Natural killer cell treated with Interleukin-12 subunit alpha and Interleukin-12 subunit beta and Interleukin-15 and Interleukin-18, amount 100 ng/mL, for 72 hours (primary cell): ENCODE measurements at places on chromosomes 3 and 15. TPM values are rescaled to one million over a fixed set of nuclear protein-coding genes. Genes with fewer than 3 reads are reported as not detected.
A peak's percentile ranks its signal among the peaks of the same experiment; 100 is the strongest.

GPR27 gene
- total RNA-seq = not detected

CHCHD4 gene
- total RNA-seq = 14.6 TPM

PLA2G4E gene
- not detected for total RNA-seq

ZNF770 gene
- 45.6 TPM for total RNA-seq

DNA sequence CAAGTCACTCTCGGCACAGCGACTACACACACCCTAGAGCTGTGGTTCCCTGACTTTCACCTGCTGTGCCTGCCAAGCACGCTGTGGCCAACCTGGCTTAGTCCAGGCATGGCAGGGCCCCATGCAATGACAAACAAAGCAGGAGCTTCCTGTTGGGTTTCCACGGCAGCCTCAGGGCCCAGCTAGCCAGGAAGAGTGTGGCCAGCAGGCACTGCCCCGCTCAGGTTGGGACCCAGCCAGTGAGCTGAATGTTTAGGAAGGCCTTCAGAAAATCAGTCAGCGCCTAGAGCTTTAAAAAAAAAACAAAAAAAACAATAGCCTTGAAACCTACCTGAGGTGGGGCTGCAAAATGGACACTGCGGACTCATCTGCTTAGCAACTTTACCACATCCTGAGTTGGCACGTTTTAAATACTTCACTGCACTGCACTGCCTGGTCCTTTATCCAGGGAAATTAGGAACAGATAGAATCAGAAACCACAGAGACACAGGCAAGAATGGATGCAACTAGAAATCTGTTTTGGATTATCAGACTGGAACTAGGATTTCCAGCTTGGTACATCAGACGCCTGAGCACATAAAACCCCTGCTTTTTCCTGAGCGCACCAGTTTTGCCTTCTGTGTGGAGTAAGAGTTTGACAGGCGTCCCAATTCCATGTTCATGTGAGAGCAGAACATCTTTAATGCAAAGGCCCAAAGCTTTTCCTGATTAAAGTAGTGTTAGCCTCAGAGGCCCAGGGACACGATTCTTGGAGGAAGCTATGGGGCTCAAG is 36.2 kb upstream of the LDHAL6B start:
- H3K4me1 ChIP-seq = peaks cover 15% of the 10 kb centered on the region
- DNase-seq = no peak
- H3K36me3 ChIP-seq = no peaks in the 10 kb centered on the region
- no peak overlapping the region for H3K27ac ChIP-seq
- H3K27me3 ChIP-seq = peaks cover 2% of the 10 kb centered on the region

- no peak overlapping the region for H3K4me3 ChIP-seq
- no peaks in the 10 kb centered on the region for H3K4me1 ChIP-seq
- DNase-seq = no peak
- H3K27ac ChIP-seq = no peak overlapping the region
- no peaks in the 10 kb centered on the region for H3K27me3 ChIP-seq
These were observed 75.5 kb downstream of the SERPINI1 start for GRCh38 chr3:167811031-167811430.

GRCh38 chr15:82079736-82080135 is 33.9 kb upstream of the MEX3B start:
- H3K4me1 ChIP-seq = no peaks in the 10 kb centered on the region
- no peak overlapping the region for H3K4me3 ChIP-seq
- no peaks in the 10 kb centered on the region for H3K36me3 ChIP-seq
- H3K27ac ChIP-seq = no peak overlapping the region
- peaks cover 27% of the 10 kb centered on the region for H3K27me3 ChIP-seq

DNA sequence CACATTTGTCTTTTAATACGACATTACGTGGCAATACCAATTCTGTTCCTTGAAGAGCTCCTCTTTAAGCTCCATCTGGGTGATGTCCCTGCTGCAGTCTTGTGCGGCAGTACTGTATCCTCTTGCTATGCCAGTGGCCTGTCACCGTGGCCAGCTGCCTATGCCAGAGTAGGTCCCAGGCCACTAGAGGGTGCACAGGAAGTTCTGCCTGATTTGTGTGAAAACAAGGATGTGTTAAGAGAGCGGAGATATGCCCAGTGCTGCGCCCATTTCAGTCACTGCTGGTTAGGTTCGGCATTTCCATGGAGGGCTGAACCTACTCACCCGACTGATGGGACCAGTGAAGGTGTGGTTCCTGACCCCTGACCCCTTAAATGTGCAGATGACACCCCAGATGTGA is 25.2 kb downstream of the NIPA1 start:
- peaks cover 5% of the 10 kb centered on the region for H3K4me1 ChIP-seq
- no peak for DNase-seq
- no peak overlapping the region for H3K27ac ChIP-seq
- no peaks in the 10 kb centered on the region for H3K36me3 ChIP-seq
- H3K27me3 ChIP-seq = no peaks in the 10 kb centered on the region

GRCh38 chr3:167480748-167481147 is 6.9 kb upstream of the SERPINI2 start:
- H3K4me1 ChIP-seq = no peaks in the 10 kb centered on the region
- no peaks in the 10 kb centered on the region for H3K27me3 ChIP-seq
- no peak overlapping the region for H3K4me3 ChIP-seq

DNA sequence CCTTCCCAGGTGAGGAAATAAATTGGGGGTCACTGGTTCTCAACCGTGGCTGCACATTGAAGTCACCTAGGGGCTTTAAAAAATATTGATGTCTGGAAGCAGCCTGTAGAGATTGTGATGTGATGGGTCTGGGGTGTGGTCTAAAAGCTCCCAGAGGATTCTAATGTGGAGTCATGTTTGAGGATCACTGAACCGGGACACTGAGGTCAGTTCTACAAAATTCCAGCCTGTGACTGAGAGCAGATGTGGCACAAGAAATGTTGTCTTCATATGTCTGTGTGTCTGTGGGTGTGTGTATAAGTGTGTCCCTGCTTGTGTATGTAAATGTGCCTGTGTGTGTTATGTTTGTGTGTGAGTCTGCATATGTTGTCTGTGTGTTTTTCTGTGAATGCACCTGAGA is 79.9 kb downstream of the TLE3 start:
- H3K27me3 ChIP-seq = peaks cover 30% of the 10 kb centered on the region
- H3K4me1 ChIP-seq = peaks cover 11% of the 10 kb centered on the region
- no peak for DNase-seq
- no peaks in the 10 kb centered on the region for H3K36me3 ChIP-seq

GRCh38 chr15:48559285-48559684 is 86.2 kb downstream of the FBN1 start:
- H3K4me1 ChIP-seq = no peaks in the 10 kb centered on the region
- peaks cover 29% of the 10 kb centered on the region for H3K27me3 ChIP-seq
- no peak overlapping the region for H3K27ac ChIP-seq

GRCh38 chr15:71596672-71597071 is 213.7 kb upstream of the NR2E3 start:
- no peak overlapping the region for H3K27ac ChIP-seq
- no peaks in the 10 kb centered on the region for H3K36me3 ChIP-seq
- peaks cover 5% of the 10 kb centered on the region for H3K27me3 ChIP-seq
- H3K4me3 ChIP-seq = no peak overlapping the region
- H3K4me1 ChIP-seq = no peaks in the 10 kb centered on the region

- peak overlapping the region; percentile 87 for H3K27ac ChIP-seq
- H3K27me3 ChIP-seq = no peaks in the 10 kb centered on the region
- peaks cover 4% of the 10 kb centered on the region for H3K36me3 ChIP-seq
- DNase-seq = no peak
- no peak overlapping the region for H3K4me3 ChIP-seq
- peaks cover 67% of the 10 kb centered on the region for H3K4me1 ChIP-seq
These were observed 42.4 kb downstream of the TIGIT start for GRCh38 chr3:114336122-114336697.

DNA sequence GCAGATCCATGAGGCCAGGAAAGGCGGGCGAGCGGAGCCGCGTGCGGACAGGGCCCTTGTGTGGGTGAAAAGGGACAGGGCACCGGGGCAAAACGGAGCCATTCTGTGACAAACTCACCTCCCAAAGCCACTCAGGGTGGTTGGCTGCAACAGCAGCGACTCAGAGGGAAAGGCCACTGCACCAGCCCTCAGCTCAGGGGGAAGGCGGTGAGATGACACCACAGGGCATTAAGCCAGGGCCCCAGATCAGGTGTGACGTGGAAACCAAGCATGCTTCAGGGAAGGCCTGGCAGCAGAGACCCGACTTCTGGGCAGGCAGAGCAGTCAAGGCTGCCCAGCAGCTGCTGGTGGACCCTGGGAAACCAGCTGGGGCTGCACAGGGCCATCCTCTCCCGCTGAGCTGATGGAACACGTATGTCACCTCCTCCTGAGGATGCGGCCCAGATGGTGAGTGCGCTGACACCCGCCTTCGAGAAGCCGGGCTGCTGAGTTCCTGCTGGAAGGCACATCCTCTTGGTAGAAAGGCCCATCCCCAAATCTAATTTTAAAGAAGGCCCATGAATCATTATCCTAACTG is 82.3 kb downstream of the CHSY1 start:
- H3K27me3 ChIP-seq = no peaks in the 10 kb centered on the region
- peaks cover 24% of the 10 kb centered on the region for H3K36me3 ChIP-seq
- no peak for DNase-seq
- peak overlapping the region; percentile 13 for H3K4me3 ChIP-seq

- no peaks in the 10 kb centered on the region for H3K36me3 ChIP-seq
- no peak overlapping the region for H3K27ac ChIP-seq
- DNase-seq = no peak
- H3K4me3 ChIP-seq = no peak overlapping the region
These were observed 210.7 kb upstream of the TRIM42 start for GRCh38 chr3:140467104-140467577.

DNA sequence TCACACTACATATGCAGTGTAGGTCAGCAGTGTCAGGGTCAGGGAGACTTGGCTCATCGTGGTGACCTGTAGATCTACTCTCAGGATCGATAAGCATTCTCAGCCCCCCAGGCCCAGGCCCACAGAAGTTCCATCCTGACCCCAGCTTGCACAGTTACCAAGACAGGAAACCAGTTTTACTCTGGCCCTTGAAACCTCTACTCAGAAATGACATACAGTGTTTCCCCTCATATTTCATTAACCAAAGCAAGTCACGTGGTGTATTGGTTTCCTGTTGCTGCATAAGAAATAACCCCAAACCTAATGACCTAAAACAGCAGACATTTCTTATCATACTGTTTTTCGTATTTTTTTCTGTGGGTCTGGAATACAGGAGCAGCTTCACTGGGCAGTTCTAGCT is 242.2 kb downstream of the SLCO3A1 start:
- H3K36me3 ChIP-seq = no peaks in the 10 kb centered on the region
- H3K27me3 ChIP-seq = no peaks in the 10 kb centered on the region
- H3K4me1 ChIP-seq = peaks cover 54% of the 10 kb centered on the region
- peak overlapping the region; percentile 89 for H3K27ac ChIP-seq

GRCh38 chr15:31381801-31382712 is 55.4 kb downstream of the KLF13 start:
- H3K27ac ChIP-seq = peak overlapping the region; percentile 58
- no peak for DNase-seq
- H3K4me1 ChIP-seq = peaks cover 47% of the 10 kb centered on the region
- no peak overlapping the region for H3K4me3 ChIP-seq
- no peaks in the 10 kb centered on the region for H3K36me3 ChIP-seq
- no peaks in the 10 kb centered on the region for H3K27me3 ChIP-seq

GRCh38 chr3:118559286-118559685 is 475.4 kb downstream of the IGSF11 start:
- H3K4me1 ChIP-seq = no peaks in the 10 kb centered on the region
- peaks cover 5% of the 10 kb centered on the region for H3K36me3 ChIP-seq
- H3K4me3 ChIP-seq = no peak overlapping the region
- H3K27ac ChIP-seq = no peak overlapping the region
- DNase-seq = no peak

DNA sequence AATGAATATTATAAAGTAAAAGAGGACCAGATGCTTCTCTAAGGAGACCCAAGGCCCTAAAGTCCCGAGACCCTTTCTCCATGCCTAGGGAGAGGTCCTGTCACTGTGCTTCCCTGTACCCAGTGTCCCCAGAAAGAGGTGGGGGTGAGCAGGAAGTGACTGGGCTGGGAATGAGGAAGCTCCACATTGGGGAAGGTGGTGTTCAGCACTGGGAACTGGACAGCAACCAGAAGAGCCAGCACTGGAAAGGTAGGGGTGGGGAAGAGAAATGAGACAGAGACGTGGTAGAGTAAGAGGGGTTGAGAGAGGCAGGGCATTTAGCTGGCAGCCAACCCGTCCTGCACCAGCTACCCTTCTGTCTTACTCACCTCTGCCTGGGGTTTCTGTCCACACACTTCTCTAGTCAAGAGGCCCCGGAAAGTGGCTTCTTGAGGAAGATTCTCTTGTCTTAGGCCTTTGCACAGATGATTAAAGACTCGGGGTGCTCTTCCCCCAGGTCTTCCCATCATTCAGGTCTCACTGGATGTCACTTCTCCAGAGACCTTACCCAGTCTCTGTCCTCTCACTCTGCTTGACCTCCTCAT is 12.2 kb downstream of the RRP9 start:
- no peaks in the 10 kb centered on the region for H3K4me1 ChIP-seq
- H3K27me3 ChIP-seq = no peaks in the 10 kb centered on the region
- H3K27ac ChIP-seq = no peak overlapping the region
- no peak overlapping the region for H3K4me3 ChIP-seq
- DNase-seq = no peak

DNA sequence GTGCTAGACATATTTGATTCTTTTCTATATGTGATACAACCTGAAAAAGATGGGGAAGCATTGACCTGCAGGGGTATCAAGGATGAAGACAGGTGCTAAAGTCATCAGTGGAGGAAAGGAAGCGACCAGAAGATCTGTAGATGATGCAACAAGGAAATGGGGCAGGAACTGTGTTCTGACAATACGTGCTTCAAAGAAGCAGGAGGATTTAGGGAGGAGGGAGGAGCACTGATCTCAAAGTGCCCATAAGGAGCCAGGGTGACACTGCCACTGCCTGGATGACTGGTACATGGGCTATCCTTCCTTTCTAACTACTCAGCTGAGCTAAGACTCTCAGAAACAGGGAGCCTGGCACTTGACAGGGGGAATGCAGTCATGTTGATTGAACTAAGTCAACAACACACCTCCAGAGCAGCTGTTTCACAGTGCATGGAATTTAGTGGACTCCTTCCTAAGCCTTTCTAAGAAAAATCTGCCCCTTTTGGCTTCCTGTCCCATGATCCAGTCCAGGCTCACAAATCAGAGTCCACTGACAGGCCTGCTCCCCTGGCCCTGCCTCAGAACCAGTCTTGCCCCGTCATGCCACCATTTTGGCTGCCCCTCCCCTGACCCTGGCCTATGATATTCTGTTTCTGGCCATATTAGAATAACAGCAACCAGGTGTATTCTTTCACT is 12.0 kb downstream of the LYSMD4 start:
- DNase-seq = no peak
- no peaks in the 10 kb centered on the region for H3K27me3 ChIP-seq
- H3K27ac ChIP-seq = peak overlapping the region; percentile 67
- peak overlapping the region; percentile 66 for H3K4me3 ChIP-seq
- H3K36me3 ChIP-seq = peaks cover 11% of the 10 kb centered on the region
